Activated CD8-positive, alpha-beta memory T cell treated with anti-CD3 and anti-CD28 coated beads for 24 hours (primary cell): ENCODE measurements at places on chromosomes 12 and 14.
A peak's percentile ranks its signal among the peaks of the same experiment; 100 is the strongest.

DNA sequence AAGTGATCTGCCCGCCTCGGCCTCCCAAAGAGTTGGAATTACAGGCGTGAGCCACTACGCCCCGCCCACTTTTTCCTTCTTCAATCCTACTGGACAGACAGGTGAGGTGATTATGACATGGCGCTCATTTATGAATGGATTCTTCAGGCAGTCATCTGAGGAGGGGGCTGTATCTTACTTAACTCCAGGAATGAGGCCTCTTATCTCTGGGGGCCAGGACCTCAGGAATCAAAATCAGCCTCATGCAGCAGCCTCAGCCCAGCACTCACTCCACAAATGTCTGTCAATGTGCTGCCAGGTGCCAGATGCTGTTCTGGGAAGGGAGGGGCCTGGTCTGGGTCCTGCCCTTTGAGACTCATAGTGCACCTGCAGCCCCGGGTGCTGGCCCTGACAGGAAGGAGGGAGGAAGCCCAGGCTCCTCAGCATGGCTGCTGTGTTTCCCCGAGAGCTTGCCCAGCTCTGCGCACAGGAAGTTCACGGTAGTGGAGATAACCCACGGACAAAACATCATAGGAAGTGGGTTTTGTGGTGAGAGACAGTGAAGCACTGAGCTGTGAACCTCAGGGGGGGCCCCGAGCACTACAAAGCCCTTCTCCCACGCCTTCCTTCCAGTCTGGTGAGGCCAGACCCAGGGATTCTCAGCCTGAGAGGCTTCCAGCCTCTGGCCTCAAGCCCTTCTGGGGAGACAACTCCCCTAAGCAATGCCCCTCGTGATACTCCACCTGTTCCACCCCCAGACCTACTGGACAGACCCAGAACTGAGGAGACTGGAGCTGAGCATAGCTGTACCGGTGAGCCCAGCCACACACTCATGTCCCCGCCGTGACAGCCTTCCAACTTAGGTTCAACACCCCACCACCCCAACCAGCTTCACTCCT lies 22.3 kb downstream of the GALNT6 start:
- DNase-seq, result peak; percentile 90

GRCh38 chr14:27605282-27605681 lies 1007.4 kb upstream of the NOVA1 start:
- DNase-seq, result no peak

GRCh38 chr12:10082117-10082874 lies 16.5 kb downstream of the CLEC1A start:
- DNase-seq, result no peak

- DNase-seq, result no peak
Measured at GRCh38 chr12:117430246-117430645, 68.8 kb upstream of the NOS1 start.

DNA sequence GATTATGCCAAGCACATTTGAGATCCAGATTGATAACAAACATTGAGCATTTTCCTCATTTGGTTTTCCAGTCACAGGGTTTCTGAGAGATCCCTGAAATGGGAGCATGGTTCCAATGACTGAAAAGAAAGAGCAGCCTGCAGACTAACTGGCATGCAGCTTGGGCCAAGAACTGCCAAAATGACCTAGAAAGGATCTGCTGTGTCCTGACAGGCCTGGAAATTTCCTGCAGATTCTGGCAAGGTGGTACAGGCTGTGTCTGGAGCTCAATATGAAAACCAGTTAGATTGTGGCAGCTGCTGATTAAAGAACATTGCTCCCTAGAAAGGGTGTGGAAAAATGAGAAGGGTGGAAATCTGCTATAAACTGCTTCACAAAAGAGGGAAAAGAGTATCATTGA lies 417.3 kb downstream of the IPO8 start:
- no peak for DNase-seq
